ENCODE measurements at places on chromosomes 3 and 15. TPM values are rescaled to one million over a fixed set of nuclear protein-coding genes. Genes with fewer than 3 reads are reported as not detected.

GRCh38 chr15:59587085-59587826, 24.3 kb upstream of the GCNT3 start:
- no peak for DNase-seq
- H3K4me3 ChIP-seq, result no peak overlapping the region
- H3K27ac ChIP-seq, result no peak overlapping the region
- H3K4me1 ChIP-seq, result no peaks in the 10 kb centered on the region

GRCh38 chr15:80060356-80061006, 1.0 kb downstream of the ZFAND6 start:
- H3K27me3 ChIP-seq, result no peaks in the 10 kb centered on the region
- no peaks in the 10 kb centered on the region for H3K36me3 ChIP-seq
- H3K4me3 ChIP-seq, result peak overlapping the region; percentile 47
- H3K4me1 ChIP-seq, result no peaks in the 10 kb centered on the region
- no peak for DNase-seq

DNA sequence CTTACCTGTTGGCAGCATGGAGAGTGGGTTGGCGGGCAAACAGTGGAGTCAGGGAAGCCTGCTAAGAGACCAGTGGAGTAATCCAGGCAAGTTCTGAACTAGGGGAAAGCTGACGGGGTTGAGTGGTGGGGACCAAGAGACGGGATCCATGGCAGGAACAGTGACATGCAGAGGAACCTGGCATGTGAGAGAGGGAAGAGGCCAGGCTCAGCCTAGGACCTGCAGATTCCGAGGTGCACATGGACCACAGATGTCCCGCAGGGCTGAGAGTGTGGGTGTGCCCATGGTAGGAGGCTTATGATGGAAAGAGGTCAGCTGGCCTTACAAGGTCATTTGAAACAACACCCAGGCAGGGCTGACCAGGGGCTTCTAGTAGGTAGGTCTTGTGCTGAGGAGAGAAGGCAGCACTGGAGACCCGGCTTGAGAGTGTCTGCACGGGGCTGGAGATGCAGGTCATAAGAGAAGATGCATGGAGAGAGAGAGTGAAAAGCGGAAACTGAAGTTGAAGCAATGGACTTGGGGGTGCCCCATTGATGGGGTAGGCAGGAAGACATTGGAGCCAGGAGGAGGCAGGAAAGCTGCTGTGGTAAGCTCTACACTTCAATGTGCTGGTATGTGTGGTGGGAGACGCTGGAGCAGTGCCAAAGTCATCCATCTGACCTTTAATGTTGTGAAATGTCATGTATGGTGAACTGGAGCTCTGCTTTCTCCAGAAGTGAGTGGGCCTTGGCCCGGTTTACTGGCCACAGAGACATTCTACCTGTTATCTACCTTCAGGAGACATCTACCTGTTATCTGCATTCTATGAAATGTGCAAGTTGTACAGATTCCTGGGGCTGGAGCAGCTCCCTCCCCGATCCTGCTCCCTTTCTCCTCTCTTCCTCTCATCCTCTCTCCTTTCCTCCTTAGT, 4.6 kb downstream of the SPSB4 start:
- no peaks in the 10 kb centered on the region for H3K36me3 ChIP-seq
- H3K27me3 ChIP-seq, result peaks cover 9% of the 10 kb centered on the region

The AADACL2 gene
- not detected for total RNA-seq
